ENCODE measurements at places on chromosomes 12 and 14.
A peak's percentile ranks its signal among the peaks of the same experiment; 100 is the strongest.

DNA sequence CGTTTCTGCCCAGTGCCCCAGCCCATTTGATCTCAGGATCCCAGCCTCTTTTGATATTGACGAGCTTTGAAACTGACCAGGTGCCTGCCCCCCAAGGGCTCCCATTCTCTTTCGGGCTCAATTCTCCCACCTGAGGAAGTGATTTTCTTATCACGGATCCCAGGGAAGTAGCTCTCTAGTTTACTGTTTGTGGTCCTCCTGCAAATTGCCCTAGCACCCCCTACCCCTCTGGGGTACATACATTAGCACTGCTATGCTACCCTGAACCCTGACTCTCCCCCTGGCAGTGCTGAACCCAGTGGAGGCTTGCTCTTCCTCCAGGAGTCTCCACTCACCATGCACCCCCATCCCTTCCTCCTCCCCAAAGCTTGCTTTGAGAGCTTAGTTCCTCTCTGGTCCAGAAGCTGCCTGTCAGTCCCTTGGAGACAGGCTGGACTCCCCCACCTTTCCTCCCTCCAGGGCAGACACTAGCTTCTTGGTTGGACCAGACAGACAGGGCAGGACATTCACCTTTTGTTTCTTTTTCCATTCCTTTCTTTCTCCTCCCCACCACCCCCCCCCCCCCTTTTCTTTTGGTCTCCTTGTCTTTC, 4.4 kb upstream of the TBX3 start:
- DNase-seq, result no peak

DNA sequence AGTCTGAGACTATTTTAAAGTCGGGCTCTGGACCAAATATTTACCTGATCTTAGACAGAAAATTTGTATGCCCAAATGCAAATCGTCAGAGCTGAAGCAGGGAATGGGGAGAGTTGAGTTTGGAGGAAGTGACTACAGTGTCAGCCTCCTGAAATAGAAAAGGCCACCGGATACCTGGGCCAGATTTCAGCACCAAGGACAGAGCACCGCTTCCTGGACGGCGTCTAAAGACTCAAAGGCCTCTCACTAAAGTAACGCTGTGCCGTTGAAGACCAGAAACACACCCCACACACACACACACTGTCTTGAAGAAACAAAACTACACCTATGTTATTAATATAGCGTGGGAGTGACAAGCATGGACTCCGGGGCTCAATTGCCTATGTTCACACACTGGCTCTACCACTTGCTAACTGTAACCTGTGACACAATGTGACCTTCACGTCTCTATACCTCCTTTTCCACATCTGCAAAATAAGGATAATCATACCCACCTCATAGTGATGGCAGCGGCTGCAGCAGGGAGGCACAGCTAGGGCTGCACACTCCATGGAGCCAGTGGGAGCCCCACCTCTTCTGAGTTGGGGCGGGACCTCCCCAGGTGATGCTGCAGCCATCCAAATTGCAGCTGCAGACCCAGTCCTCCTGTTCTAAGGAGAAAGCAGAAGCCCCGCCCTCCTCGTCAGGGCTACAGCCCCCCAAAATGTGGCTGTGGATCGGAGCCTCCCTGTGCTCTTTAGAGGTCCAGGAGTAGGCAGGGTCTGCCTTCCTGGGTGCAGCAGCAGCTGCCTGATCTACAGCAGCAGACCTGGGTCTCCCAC, 35.6 kb downstream of the KRT76 start:
- peak; percentile 52 for DNase-seq

- no peak for DNase-seq
Observed at GRCh38 chr14:71712478-71712877, 219.8 kb upstream of the RGS6 start.

GRCh38 chr12:105292705-105293104, 37.8 kb upstream of the C12orf75 start:
- DNase-seq, result no peak

DNA sequence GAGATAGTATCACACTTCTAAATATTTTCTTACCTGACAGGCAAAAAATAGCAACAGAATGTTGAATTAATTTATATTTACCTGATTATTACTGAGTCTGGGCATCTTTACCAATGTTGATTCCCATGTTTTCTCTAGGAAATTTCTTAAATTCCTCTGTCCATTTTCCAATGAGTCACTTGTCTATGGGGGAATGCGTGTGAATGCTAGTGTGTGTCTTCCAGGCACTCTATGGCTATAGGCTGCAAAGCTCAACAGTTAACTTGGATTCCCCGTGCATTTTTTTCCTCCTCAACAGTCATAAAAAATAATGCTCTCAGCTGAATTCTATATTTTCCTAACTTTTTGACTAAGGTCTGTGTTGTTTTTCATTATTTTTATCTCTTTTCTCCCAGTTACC, 1385.8 kb upstream of the FLRT2 start:
- DNase-seq, result no peak

DNA sequence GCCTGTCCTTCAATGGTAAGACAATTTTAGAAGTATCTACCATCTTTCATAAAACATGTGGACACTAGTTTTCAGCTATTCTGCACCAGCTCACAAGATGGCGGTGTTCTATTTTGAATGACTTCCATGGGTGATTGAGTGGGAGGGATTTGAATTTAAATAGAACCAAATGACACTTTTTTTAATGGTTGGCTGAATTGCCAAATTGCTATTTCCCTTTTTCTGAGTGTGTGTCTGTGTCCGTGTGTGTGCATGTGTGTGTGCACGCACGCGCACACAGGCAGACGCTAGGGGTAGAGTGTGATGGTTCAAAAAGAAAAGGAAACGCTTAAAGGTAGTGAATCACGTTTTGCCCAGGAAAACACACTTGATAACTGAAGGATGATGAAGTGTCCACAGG, 362.6 kb downstream of the DAD1 start:
- DNase-seq, result peak; percentile 39

GRCh38 chr12:27331291-27331926, 1.2 kb upstream of the BMAL2 start:
- peak; percentile 88 for DNase-seq

GRCh38 chr12:24709216-24709615, 239.7 kb downstream of the BCAT1 start:
- peak; percentile 70 for DNase-seq

DNA sequence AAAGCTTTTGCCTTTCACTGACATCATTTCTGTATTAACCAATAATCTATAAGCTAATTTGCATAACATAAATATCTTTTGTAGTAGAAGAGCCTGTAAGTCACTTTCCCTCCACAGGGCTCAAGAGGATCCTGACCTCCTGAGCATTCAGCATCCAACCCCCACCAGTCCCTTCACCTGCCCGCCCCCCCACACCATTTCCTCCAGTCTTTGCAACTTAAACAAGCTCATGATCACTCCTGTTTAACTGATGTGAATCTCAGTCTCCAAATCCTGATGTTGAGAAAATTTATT, 12.0 kb upstream of the CRY1 start:
- no peak for DNase-seq

- DNase-seq, result peak; percentile 73
Observed at GRCh38 chr12:48924617-48925303, 532 bp downstream of the FKBP11 start.

DNA sequence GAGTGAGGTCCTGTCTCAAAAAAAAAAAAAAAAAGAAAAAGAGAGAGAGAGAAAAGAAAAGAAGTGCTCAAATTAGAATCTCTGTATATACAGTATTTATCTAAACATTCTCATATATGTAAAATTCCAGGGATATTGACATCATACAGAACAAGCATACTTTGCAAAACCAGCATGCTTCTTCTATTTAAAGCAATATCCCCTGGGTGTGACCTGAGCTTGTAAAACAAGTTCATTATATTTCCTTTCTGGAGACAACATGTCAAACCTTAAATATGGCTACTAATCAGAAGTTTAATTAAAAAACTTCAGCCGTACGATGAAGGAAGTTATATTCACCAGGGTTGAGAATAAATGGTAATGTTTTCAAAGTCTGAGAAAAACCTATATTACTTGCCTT, 175.8 kb upstream of the HMGA2 start:
- no peak for DNase-seq

DNA sequence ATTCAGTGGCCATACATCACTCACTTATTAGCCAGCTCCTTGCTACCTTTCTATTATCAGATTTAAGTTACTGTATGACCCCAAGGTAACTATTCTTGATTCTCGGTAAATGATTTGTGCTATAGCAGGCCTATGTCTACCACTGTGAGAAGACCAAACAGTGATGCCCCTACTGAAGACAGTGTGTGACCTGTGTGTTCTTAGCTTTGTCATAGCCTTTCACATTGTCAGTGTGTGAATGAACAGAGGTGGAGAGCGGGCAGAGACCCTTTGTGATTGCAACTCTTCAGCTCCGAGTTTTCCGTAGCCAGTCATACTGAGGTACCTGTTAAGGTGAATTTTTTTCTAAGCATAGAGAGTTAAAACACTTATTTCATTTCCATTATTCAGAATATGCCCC, 294.0 kb downstream of the LRFN5 start:
- DNase-seq, result no peak

GRCh38 chr12:113445544-113446171, 23.5 kb downstream of the SDSL start:
- no peak for DNase-seq

DNA sequence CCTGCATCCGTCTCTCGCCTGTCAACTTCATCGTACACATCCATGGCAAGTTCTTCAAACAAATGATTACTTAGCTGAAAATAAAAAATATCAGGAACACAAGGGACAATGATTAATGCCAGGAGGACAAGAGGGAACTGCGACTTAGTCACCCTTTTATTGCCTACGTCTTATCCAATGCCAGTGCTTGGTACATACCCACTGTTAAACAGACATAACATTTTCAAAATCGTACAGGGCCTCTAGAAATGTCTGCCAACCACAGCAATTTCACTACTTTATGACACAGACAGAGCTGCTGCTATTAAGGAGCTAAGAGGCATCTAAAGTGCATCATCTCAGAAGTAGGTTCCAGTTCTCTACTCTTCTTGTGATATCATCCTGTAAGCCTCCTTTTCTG, 34.6 kb downstream of the GIT2 start:
- no peak for DNase-seq

- no peak for DNase-seq
Observed at GRCh38 chr12:123854918-123855317, 92.8 kb downstream of the DNAH10 start.

GRCh38 chr12:63045020-63045860, 105.8 kb downstream of the AVPR1A start:
- no peak for DNase-seq

DNA sequence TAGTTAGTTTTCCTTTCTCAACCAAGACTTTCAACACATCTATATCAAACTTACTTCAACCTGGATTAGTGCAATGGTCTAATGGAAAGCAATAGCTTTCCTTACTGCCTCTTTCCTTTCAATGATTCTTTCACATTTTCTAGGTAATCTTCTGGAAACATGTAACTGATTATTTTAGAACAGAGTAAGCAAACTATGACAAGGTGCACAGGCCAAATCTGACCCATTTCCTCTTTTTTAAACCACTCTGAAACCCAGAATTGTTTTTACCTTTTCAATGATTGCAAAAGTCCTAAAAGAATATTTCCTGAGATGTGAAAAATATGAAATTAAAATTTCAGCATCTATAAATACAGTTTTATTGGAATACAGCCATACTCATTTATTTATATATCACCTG, 81.6 kb upstream of the TMTC2 start:
- no peak for DNase-seq

All from activated CD4-positive, alpha-beta T cell treated with anti-CD3 and anti-CD28 coated beads, Interleukin-2, amount 50 U/mL, for 16 hours (primary cell).